ENCODE measurements at places on chromosomes 6 and 20. TPM values are rescaled to one million over a fixed set of nuclear protein-coding genes. Genes with fewer than 3 reads are reported as not detected.

WFDC10B gene
- total RNA-seq: not detected

MEP1A gene
- total RNA-seq: 1.3 TPM

DOK5 gene
- total RNA-seq: 3.4 TPM

HSPA12B gene
- total RNA-seq: 9.3 TPM

GRCh38 chr20:49230561-49231133 is 11.4 kb downstream of the DDX27 start:
- peak; percentile 74 for DNase-seq

DNA sequence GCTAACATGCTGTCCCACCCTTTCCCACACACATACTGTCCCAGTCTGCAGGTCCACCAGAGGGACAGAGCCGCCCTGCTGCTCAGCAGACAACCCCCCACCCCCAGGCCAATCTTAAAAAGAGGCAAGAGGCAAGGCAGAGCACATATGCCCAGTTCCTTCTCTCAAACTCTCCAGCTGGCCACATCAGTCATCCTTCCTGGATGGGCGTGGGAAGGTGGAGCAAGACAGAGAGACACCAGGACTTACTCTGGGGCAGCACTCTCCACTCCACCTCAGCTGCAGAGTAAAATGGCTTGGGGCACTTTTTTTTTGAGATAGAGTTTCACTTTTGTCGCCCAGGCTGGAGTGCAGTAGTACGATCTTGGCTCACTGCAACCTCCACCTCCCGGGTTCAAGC is 10.8 kb downstream of the MOCS3 start:
- DNase-seq: no peak

- DNase-seq: no peak
Measured at GRCh38 chr6:170248111-170248805, 42.6 kb downstream of the DLL1 start.

DNA sequence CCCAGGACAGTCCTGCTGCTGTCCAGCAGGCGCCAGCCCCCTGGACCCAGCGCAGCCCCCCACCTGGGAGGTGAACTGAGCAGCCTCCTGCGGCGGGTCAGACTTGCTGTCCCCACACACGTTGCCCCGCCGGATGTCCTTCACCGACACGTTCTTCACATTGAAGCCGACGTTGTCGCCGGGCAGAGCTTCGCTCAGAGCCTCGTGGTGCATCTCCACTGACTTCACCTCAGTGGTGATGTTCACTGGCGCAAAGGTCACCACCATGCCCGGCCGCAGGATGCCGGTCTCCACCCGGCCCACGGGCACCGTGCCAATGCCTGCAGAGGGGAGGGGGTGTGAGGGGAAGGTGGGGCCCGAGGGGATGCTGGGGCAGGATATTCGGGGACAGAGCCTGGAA is 8.5 kb downstream of the EEF1A2 start:
- DNase-seq: no peak

GRCh38 chr20:54497931-54498718 is 22.7 kb downstream of the DOK5 start:
- no peak for DNase-seq

DNA sequence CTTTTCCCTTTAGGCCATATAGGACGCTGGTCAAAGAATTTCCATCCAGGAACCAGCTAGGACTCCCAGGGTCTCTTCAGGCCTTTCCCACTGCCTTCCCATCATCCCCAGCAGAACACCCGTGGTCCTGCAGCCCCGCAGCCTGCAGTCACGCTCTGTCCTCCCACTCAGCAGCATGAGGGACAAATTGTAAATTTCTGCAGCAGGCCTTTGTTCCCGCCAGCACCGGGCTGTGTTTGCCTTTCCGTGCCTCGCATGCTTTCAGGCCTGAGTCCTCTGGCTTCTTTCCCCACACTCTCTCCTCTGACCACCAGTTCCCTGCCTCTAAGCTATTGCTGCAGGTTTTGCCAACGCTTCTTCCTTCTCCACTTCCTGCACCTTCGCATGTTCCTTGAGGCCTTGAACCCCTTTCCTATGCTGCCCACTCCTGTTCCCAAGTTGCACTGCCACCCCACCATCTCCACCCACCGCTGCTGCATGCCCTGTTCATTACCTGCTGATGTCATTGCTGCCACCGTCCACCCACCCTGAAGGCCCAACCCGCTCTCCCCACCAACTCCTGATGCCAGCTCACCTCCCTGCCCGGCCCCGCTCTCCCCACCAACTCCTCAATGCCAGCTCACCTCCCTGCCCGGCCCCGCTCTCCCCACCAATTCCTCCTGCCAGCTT is 49.8 kb downstream of the RNASET2 start:
- no peak for DNase-seq

GRCh38 chr20:18404172-18404571 is 62.7 kb downstream of the DZANK1 start:
- DNase-seq: no peak

DNA sequence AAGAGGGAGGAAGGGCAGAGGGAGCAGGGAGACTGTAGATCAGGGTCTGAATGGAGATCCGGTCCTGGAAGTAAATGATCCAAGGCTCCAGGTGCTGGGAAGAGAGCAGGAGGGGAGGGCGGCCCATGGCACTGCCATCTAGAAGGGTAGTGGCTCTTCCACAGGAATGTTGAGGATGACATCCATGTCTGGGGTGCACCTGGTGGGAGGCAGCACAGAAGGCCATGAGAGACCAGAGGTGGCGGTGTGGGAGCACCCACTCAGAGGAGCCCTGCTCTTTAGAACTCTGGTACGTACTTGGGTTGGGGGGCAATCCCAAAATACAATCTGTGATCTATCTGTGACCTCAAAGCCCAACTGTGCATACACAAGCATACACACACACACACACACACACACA is 13.5 kb downstream of the DEFB132 start:
- no peak for DNase-seq

- DNase-seq: peak; percentile 54
Measured at GRCh38 chr6:113433335-113433991, 423.7 kb upstream of the MARCKS start.

DNA sequence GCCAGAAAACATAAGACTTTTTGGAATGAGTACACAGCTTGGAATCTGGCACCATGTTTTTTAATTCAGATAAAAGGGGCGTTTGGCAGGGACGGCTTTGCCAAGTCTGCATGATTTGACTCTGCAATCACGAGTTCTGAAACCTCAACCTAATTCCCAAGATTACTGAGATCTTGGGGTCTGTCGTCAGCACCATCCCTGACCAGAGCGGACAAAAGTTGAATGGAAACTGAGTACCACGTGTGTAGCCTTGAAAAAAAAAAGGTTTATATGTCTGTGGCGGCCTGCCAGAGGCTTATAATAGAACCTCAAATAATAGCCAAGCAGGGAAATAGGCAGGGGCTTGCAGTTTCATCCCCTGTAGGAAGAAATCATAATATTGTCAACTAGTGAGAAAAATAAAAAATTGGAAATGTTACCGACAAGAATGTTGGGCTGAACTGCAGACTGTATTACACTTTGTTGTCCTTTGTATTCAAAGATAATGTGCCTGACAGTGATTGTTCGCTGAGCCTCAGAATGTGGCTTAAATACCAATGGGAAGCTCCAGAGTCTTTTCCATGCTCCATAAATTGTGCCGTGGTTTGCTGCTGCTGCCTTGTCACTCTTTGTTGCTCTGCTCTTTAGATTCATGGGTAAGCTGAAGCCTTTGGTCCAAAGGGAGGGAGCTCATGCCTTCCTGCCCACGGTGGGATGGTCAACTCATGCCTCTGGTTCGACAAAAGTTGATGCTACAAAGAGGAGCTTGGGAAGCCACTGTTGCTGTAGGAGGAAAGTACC is 118.8 kb upstream of the ARID1B start:
- no peak for DNase-seq

DNA sequence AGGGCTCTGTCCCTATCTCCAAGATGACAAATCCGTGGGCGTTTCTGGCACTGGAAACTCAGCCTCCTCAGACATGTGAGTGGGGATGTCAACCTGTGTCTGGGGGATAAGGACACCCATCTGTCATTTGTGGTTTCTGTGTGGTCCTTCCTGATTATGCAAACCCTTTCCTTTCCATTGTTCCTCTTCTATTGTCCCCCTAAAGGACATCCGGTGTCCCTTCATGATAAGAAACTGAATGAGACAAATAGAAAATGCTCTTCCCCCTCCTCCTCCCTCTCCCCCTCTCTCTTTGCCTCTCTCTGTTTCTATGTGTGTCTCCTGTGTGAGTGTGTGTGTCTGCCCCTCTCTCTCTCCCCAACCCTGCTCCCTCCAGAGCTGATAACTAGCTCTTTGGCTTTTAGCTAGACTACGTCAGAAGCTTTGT is 11.5 kb upstream of the GLP1R start:
- no peak for DNase-seq

GRCh38 chr6:27786048-27786447 is 126.1 kb downstream of the OR2B2 start:
- no peak for DNase-seq
